ENCODE measurements at places on chromosomes 3 and 15. TPM values are rescaled to one million over a fixed set of nuclear protein-coding genes. Genes with fewer than 3 reads are reported as not detected.

GRCh38 chr15:99931703-99932603 lies 198.7 kb upstream of the LYSMD4 start:
- DNase-seq: no peak

- no peak for DNase-seq
Observed at GRCh38 chr3:76065964-76066363, 280.6 kb upstream of the ZNF717 start.

DNA sequence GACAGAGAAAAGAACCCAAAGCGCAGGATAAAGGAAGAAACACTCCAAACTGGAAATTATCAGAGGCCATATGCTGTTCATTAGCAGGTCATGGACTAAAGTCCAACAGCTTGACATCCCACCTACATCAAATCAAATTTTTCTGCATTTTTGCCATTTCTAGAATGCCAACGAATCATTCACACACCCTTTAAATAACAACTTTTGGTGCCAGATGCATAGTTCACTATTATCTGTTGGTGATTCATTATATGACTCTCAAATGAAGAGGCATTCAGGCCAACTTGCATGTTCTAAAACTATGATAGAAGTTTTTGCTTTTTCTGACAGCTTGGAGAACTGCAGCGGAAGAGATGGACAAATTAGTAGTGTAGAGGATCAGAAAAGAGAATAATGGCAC lies 529.8 kb upstream of the NAALADL2 start:
- no peak for DNase-seq

DNA sequence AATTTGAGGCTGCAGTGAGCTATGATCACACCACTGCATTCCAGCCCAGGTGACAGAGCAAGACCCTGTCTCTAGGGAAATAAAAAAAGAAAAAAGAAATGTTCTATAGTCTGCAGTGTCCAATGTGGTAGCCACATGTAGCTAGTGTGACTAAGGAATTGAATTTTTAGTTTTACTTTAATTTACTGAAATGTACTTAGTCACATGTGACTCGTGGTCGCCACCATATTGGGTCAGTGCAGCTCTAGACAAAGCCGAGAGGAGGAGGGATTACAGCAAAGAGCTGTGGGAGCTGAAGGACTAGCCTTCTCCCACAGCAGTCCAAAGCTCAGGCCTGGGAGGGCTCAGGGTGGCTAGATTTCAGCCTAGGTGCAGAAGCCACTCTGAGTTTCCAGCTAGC lies 65.9 kb upstream of the NTRK3 start:
- DNase-seq: no peak

DNA sequence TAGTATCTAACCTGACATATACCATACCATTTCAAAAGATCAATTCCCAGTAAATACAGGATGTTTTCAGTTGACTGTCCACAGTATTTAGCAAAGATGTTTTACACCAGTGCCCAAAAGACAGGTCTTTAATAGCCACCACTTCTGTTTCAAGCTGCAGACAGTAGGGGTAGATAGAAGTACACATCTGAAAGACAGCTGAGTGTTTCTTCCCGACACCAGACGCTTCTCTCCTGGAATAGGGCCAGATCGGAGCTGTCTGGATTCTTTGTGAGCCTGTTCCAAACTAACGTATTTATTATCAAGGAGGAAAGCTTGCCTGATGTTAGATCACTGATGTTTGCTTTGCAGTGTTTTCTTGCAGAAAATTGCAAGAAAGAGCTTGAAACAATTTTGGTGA lies 136.1 kb upstream of the RBMS3 start:
- DNase-seq: peak; percentile 23

- no peak for DNase-seq
Observed at GRCh38 chr15:66787489-66787871, 85.4 kb downstream of the SMAD6 start.

DNA sequence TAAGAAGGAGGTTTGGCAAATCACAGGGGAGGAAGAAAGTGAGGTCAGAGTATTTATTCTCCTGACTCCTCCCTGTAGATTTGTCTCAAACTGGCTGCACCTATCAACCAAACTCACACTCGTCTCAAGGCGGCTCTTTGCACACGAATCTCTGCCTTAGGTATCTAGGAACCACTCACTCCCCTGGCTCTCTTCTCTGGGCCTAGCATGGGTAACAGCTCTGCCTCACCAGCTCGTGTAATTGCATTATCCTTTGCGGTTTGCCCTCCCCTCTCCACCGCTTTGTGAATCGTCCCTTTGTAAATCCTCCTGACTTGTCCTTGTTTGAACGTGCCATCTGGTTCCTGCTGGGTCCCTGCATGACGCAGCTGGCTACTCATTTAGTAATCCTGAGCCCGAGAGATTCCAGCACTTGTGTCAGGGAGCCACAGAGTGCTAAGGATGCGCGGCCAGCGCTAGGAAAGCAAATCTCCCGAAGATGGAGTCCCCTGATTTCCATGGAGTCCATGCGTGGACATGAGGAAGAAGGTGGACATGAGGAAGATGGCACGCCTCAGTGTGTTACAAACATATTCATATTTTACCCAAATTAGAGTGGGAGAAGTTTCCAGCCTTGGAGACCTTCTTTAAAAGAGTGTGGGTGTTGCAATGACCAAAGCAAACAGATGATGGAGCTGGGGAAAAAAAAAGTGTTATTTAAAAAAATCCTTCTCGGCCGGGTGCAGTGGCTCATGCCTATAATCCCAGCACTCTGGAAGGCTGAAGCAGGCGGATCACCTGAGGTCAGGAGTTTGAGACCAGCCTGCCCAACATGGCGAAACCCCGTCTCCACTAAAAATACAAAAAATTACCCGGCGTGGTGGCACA lies 26.7 kb downstream of the NRROS start:
- no peak for DNase-seq

- no peak for DNase-seq
Observed at GRCh38 chr3:23508464-23508863, 297.3 kb upstream of the UBE2E1 start.

GRCh38 chr3:194275291-194275690 lies 75.8 kb downstream of the CPN2 start:
- peak; percentile 18 for DNase-seq

GRCh38 chr15:53936137-53936536 lies 42.1 kb upstream of the UNC13C start:
- DNase-seq: no peak

- DNase-seq: no peak
Observed at GRCh38 chr3:66483409-66483906, 17.4 kb downstream of the LRIG1 start.

- DNase-seq: no peak
Observed at GRCh38 chr3:160331127-160331937, 67.7 kb downstream of the IFT80 start.

- no peak for DNase-seq
Observed at GRCh38 chr3:53287131-53287629, 31.4 kb upstream of the TKT start.

DNA sequence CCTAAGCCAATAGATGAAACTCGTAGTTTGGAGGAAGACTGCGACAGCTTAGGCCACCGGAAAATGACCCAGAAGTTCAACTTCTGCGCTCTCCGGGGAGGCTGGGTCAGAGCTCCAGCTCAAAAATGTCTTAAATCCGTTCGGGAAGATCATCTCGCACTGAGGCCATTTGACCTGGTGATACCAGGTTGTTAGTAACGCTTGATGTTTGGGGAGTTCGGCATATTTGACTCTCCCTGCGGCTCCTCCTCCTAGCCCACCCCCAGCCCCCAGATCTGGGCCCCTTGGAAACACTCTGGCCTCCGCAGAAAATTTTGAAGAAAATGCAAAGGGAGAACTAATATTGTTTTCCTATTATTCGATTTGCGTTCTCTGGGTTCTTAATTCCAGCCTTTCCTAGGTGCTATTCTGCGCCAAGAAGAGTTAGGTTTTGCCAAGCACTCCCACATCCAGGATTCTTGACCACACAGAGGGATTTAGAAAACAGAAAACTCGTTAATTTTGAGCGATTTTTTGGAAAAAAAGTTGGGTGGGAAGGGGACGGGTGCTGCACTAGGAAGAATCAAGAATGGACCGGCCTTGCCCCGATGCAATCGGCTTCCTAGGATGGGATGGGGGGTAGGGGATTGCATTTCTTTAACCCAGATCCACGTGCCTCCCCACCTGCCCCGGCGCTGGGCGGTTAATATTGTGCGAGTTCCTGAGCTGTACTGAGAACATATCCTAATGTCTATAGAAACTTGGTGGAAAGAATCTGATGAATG lies 50.0 kb downstream of the ZIC4 start:
- DNase-seq: no peak

- DNase-seq: no peak
Observed at GRCh38 chr3:136950623-136951022, 7.2 kb upstream of the IL20RB start.

GYG1 gene
- 40.7 TPM for total RNA-seq

GOLGA8M gene
- total RNA-seq: not detected

A4GNT gene
- not detected for total RNA-seq

HMCES gene
- total RNA-seq: 42.9 TPM

All from uterus (tissue), 4 donors.